ENCODE measurements at places on chromosomes 2 and 18.

DNA sequence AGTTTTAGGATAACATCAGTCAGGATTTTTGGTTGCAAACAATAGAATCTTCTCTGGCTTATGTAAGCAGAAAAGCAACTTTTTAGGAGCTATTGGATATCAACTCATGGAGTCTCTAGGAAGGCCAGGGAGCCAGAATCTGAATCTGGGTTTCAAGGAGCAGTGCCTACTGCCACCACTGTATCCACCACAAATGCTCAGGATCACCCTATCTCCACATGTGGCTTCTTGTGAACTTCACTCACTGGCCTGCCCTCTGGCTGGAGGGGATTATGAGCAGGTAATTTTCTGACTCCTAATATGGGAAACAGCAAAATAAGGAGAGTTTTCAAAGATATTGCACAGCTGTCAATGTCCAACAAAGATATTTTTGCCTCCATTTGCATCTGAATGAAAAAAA, 142.9 kb downstream of the PKP4 start:
- DNase-seq, result no peak

- no peak for DNase-seq
Observed at GRCh38 chr2:198662905-198663304, 794.8 kb downstream of the SATB2 start.

- no peak for DNase-seq
Observed at GRCh38 chr2:54330926-54331835, 75.2 kb upstream of the TSPYL6 start.

DNA sequence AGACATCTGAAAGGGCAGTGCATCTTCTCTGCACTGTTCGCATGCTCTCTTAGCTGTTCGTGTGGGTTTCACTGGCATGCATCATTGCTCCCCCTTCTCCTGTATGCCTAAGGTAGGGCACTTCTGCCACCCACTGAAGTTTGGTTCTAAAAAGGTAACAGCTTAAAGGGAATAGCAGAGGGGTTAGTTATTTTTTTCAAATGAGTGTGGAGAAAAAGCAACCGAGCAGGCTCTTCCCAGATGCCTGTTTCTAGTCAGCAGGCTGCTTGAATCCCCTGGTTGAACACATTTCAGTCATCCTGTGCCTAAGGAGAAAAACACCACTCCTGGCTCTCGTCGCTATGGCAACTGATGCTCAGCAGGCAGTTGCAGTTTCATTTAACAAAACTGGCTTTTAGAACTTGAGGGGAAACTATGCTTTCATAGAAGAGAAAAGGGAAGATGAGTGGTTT, 69.8 kb upstream of the GALNT3 start:
- no peak for DNase-seq

DNA sequence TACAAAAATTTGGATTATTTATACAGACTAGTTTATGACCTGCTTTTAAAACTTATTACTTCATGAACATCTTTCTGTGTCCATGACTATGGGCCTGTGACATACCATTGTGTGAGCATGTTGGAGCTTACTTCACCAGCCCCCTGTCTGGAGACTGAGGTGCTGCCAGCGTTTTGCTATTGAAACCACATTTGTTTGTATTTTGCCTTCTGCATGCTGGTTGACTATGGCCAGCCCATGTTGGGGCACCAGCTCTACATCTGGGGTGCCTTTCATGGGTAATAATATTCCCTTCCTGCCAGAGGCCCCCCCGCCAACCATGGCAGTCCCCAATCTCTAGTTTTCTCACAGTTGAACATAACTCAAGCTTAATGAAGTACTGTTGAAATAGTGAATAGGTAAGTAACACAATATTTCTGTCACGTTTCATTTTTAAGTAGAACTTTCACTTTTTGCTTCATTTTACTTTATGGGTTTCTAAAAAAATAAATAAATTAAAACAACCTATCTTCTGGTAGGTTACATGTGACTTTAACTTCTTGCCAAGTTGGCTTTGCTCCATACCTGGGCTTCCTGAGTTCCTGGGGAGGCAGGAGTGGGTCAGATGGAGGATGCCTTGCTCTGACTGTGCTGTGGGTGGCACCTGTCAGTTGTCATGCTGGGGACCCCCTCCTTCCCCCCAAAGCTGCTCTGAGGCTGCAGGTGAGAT, 63.9 kb downstream of the DGKD start:
- DNase-seq, result no peak

DNA sequence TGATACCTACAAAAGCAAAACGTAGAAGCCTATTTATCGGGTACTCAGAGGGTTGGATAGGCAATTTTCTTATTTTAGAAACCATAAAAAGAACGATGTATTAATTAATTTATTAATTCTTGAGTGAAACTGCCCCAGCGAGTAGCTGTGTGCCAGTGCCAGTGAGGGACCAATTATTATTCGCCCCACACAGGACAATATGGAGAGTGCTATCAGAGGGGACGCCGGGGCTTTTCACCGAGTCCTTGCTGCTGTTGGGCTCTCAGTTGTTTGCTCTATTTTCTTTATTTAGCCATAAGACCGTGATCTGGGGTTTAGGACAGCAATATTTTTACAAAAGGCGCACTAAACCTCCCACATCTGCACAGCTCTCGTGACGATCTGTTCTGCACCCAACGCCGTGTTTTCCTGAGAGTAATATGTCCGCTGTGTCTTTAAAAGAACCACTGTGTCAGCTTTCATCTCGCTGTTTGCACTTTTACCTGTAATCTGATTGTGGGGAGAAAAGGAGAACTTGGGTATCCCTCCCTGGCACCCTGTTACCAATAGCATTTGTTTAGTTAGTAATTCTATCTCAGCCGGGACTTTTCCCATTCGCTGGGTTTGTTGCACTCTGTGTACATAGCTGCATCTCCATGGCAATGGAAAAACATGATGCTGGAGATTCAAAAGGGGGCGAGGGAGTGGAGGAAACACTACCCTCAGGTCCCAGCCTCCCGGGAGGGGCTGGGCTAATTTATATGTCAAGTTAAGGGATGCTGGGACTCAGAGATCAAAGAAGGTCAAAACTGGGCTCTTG, 30.1 kb upstream of the ZNF516 start:
- DNase-seq, result peak; percentile 68

DNA sequence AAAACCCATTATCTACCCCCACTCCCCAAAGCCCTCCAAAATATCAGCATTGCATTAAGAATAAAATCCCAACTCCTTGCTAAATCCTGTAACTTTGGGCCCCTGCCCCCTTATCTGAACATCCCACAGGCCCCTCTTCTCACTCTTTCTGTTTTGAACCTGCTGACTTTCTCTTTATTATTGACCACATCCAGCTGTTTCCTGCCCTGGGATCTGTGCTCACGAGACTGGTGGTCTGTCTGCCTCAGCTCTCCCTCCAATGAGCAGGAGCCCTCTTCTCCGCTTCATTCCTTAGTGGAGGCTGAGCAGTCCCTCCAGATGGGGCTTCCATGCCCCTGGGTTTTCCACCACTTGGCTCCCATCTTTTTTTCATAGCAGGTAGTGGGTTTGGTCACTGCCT, 116.9 kb downstream of the ACKR3 start:
- DNase-seq, result no peak

GRCh38 chr2:98474979-98475632, 30.4 kb downstream of the INPP4A start:
- no peak for DNase-seq

GRCh38 chr2:42102591-42103450, 55.0 kb downstream of the PKDCC start:
- no peak for DNase-seq

GRCh38 chr2:214293593-214293992, 117.3 kb upstream of the VWC2L start:
- DNase-seq, result no peak

- DNase-seq, result peak; percentile 53
Observed at GRCh38 chr2:202098291-202098690, 25.2 kb downstream of the KIAA2012 start.

DNA sequence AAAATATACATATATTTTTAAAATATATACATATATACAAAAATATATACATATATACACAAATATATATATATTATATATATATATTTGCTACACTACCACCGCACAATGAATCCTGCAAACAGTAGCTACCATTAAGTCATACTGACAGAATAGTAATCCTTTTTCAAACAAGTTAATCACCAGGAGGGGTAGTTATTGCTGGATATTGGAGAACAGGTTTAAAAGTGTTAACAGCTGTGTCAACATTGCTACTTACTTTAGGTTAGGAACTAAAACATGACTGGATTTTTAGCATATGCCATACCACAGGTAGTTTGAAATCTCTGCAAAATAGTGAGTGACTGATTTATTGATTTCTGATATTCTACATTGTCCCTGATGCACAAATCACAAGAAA, 529.1 kb upstream of the CDH7 start:
- no peak for DNase-seq

- DNase-seq, result no peak
Observed at GRCh38 chr2:239017491-239018098, 169.7 kb downstream of the TWIST2 start.

GRCh38 chr18:74446631-74447403, 10.3 kb downstream of the DIPK1C start:
- DNase-seq, result no peak

GRCh38 chr18:13217466-13217961, 1.0 kb upstream of the LDLRAD4 start:
- peak; percentile 3 for DNase-seq

DNA sequence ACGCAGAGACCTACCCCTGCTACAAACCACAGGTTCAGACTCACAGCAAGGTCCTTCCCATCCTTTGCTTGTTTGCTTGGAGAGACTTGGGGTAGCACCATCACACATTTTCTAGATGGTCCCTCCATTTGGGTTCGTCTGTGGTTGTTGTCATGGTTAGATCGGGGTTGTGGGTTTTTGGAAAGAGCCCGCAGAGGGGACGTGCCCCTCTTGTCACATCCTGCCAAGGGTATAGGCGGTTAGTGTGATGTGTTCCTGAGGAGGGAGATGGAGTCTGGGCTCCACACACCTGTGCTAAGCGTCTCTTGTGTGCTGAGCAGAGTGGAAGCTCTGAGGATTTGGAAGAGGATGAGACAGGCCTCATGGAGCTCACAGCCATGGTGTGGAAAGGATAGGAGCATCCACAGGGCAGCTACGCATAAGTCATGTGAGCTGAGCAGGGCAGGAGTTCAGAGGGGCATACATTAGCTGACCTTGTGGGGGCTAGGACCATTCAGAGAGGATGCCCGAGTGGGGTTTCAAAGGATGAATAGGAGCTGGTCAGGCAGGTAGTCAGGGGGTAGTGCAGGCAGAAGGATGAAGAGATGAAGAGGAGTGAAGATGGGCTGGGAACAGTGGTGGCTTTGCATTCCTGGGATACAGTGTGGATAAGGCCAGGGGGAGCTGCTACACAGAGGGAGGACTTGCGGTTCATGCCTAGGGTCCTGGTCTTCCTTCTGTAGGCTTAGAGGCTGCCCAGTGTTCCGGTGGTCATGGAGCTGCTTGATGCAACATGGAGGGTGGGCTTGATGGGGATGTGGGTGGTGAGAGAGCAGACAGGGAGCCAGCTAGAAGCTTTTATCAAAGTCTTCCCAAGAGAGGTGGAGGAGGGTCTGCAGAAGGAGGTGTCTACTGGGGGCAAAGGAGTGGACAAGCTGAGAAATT, 62.9 kb downstream of the ACKR3 start:
- DNase-seq, result no peak

DNA sequence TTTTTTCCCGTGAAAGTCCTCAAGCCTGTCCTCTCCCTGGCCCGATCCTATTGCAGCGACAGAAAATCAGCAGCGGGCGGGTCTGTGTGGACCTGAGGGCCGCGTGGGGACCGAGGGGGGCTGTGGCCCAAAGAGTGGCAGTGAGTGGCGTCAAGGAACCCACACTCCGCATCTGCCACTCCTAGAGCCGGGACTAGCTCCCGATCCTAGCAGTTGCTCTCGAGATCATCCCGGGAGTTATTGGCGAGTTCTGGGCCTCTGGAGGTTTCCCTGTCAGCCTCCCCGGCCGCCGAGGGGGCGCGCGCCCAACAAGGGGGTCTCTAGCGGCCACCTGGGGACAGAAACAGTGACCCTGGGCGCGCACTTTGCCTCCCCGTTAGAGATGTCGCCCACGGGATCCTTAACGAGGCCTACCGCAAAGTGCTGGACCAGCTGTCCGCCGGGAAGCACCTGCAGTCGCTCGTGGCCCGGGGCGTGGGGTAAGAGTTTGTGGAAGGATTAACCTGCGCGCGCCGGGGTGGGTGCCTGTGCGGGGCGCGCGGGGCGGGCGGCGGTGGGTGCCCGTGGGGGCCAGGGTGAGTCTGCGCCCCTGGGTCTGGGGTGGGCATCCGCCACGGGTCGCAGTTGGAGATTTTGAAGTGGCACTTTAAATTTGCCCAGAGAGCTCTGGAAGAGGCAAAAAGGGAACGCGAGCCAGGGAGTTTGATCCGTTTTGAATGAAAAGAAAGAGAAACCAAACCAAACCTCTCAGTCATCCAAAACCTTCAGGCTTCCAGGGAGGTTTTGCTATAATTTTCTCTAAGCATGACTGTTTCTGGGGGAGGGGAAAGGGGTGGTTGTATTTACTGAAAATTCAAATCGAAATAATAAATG, 3.5 kb downstream of the ADCYAP1 start:
- no peak for DNase-seq

DNA sequence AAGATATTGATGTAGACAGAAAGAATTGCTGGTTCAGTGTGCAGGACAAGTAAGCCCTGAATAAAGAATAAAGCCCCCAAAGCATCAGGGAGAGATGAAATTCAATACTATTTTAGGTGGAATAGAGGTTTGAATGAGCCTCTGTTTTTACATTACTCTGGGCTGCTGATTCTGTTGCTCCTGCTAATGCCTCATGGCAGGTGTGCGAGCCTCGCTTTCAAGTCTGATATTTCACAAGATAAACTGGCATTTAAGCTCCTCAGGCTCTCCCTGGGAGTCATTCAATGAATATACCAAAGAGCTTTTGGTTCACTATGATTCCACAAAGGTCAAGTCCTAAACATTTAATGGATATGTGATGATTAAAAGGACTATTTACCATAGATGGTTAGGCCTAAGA, 601.0 kb upstream of the SLC39A10 start:
- no peak for DNase-seq

DNA sequence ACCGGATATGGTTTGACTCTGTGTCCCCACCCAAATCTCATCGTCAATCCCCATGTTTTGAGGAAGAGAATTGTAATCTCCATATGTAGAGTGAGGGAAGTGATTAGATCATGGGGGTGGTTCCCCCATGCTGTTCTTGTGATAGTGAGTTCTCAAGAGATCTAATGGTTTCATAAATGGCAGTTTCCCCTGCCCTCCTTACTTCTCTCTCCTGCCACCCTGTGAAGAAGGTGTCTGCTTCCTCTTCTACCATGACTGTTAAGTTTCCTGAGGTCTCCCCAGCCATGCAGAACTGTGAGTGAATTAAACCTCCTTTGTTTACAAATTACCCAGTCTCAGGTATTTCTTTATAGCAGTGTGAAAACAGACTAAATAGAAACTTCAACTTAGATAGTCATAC, 69.5 kb downstream of the SESTD1 start:
- no peak for DNase-seq

- DNase-seq, result no peak
Observed at GRCh38 chr2:31725444-31725843, 144.7 kb upstream of the SRD5A2 start.

DNA sequence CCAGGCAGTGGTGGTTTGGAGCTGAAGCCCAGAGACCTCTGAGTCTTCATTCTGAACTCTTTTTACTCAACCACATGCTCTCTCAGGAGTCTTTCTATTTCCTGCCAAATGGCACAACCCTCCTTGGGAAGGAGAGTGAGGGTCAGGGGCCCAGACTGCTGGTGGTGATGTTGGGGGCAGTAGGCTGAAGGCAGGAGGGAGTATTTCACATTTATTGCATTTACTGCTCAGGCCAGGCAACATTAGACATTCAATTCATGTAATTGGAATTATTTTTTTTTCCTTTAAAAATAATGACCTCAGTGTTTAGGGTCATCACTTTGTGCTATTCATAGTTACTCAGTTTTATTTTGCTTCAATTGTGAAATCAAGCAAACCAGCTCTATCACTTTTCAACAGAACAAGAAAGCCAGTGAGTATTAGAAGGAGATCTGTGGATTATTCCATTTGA, 311.3 kb upstream of the NT5C1B start:
- no peak for DNase-seq

Measured in IMR-90 (cell line).